Muscle of back (tissue), 13 donors: ENCODE measurements at places on chromosomes 5 and 9.

GRCh38 chr5:45334939-45335338 lies 361.2 kb downstream of the HCN1 start:
- DNase-seq = peak; percentile 5

- no peak for DNase-seq
Measured at GRCh38 chr5:11009576-11009975, 248.5 kb upstream of the DAP start.

DNA sequence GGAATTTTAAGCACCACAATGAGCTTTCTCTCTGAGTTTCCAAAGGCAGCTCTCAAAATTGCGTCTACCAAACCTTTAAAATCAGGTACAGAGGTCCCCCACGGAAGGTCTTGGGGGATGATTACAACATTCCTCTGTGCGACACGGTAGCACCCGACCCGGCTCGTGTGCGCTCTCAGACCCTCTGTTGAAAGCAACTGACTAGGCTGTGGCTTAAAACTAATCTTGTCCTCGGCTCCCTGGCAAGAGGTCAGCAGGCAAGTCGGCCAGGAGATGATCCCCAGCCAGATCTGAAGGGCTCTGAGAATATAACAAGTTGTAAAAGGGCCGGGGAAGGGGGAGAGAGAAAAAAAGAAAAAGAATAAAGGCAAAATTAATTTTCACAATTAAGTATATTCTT lies 92.6 kb upstream of the LMX1B start:
- DNase-seq = no peak

- no peak for DNase-seq
Measured at GRCh38 chr5:10682801-10683525, 78.1 kb downstream of the DAP start.

- no peak for DNase-seq
Measured at GRCh38 chr9:121478816-121479676, 20.6 kb downstream of the GGTA1 start.

GRCh38 chr9:73615557-73615956 lies 463.9 kb downstream of the ANXA1 start:
- DNase-seq = no peak

DNA sequence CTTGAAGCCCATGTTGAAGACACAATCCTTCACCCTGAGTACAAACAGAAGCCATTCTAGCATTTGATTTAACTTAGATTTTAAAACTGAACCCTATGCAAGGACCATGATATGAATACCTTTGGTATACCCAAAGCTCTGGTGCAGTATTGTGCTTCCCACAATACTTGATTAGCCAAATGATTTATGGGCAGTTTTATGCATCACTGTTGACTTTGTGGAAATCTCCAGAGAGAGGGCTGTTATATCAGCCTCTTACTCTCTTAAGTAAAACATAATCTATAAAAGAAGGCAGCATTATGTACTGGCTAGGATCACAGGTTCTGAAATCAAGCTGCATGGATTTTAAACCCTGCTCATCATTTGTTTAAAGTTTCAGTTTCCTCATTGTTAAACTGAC lies 762.8 kb downstream of the EFNA5 start:
- DNase-seq = no peak

DNA sequence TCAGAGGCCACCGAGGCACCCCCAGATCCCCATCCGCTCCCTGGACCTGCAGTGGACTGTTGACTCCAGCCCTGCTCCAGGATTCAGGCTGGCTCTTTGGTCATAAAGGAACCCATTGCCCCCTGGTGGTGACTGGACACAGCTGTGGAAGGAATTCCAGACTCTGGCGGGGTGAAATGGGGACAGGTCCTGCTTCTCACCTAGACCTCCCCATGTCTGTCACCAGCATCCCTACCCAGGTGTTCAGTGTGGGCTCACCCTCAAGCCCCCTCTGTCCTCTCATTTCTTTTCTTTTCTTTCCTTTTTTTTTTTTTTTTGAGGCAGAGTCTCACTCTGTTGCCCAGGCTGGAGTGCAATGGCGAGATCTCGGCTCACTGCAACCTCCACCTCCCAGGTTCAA lies 25.5 kb upstream of the STXBP1 start:
- peak; percentile 73 for DNase-seq

DNA sequence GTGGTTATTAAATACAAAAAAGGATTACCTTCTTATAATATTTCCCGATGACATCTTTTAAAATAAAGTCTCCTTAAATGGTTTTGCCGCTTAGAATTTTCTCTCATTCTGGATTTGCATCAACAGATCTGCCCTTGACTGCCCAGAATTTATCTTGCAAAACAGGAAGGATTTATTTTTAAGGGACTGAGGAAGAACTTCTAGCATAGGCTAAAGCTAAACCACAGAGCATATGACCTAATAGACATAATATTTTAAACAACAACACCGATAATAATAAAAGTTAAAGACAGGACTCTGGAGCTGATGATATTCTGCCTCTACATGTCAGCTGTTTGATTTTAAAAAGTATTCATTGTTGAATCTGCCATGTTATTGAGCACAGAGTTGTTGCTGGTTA lies 145.3 kb upstream of the ADCY2 start:
- no peak for DNase-seq

DNA sequence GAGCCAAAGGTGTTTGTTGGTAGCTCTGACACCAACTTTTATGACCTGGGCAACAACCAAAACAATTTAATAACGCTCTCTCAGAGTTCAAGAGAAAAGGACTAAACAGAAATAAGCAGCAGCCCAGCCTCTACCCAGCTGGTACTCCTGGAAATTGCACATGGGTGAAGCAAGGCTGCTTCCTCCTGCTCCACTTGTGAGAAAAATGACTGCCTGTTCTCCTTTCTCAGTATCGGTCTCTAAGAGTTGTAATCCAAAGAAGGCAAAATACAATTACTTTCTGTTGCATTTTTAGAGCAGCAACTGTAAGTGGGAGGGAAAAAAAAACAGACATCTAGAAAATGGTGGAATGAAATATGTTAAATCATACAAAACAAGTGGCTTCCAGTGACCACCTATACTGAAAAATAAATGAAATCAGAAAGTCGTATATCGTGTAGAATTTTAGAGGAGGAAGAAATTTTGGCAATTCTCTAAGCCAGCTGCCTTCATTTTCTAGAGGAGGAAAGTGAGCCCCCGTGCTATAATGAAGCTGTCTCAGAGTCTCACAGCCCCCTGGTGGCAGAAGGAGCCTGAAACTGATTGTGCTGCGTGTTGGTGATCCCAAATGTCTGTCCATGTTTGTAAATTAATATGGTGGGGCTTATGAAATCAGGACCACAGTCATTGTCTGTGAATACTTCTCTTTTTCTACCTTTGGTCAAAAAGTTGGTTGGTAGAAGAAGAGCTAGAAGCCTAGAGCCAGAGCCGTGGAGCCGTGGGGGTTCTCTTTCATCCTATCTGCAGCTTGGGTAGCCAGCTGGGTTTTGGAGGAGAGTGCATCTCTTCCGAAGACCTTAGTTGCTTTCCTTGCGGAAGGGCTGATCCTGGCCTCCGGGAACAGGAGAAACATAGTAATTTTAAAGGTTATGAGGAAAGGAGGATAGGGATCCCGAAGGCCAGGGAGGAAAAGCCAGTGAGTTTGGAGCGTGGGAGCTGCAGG lies 139.9 kb downstream of the PIP5K1B start:
- DNase-seq = no peak

DNA sequence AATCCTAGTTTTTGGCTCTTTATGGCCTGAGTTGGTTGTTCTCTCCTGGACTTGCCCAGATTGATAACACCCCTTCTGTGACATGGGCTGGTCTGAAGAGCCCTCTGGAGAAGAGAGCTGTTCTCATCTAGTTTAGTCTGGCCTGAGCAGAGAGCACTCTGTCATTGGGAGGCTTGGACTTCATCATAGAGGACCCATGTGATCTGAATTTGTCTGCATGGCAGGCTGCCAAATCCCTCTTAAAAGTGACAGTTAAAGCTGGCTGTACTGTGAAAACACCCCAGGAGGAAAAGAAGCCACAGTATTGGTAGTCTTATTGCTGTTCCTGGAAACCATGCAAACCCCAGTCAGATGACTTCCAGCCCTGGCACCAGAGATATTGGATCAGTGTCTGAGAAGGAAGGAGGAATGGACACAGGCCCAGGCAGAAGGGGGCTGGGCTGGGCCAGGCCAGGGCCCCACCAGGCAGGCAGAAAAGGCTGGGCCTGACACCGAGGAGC lies 3.7 kb upstream of the WDR31 start:
- peak; percentile 37 for DNase-seq

DNA sequence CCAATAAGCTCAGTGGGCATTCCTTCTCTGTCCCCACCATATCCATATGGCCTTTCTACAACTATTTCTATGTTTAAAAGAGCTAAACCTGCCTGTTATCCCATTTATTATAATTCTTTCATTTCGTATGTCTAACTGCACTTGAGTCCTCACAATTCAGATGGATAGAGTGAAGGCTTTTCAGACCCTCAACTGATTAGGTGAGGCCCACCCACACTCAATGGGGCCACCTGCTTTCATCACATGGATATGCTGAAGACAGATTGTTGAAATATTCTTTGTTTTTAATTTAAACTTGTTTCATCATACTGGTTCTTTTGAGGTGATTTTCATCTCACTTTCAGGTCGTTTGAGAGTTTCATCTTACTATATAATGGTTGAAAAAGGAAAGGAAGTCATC lies 5.7 kb upstream of the S1PR3 start:
- DNase-seq = no peak

DNA sequence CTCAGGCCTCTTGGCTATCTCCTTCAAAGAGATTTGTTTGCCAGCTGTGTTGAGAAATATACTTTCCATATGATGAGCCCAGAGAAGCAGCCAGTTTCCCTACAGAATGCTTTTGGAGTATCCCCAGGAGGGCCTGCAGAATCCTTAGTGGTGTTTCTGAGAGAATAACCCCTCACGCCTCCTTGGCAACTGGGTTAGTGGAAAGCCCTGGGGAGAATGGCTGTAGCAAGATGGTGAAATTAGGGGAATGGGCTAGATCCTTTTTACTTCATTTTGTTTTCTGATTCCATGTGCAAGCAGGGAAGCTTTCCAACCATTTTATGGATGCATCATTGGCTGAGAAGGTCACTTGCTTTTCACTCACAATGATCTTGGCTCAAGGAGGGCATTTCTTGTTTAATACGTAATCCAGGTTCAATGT lies 364.6 kb downstream of the DMRT2 start:
- peak; percentile 56 for DNase-seq

DNA sequence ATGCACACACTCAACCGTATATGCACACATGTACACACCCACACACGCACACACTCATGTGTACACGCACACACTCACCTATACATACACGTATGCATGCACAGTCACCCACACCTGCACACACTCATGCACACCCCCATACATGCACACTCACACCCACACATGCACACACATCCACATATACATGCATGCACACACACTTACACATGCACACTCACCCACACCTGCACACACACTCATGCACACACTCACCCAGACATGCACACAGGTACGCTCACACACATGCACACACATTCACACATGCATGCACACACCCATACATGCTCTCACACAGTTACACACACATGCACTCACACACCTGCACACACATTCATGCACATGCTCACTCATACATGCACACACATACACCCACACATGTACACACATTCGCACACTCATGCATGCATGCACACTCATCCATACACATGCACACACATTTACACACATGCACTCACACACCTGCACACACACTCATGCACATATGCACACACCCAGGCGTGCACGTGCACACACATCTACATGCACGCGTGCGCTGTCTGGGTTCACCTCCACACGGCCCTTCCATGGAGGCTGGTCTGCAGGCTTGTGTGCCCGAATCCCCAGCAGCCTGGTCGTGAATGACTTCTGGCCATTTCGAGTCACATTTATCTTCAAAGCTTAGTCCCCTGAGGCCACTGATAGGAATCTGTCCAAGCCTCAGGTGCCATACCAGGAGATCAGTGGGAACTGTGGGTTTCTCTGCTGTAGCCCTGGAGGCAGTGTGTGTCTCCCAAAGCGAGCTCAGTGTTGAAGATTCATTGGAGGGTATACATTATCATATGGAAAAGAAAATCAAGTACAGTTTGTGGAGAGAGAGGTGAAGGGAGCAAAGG lies 103.0 kb downstream of the COL5A1 start:
- no peak for DNase-seq

DNA sequence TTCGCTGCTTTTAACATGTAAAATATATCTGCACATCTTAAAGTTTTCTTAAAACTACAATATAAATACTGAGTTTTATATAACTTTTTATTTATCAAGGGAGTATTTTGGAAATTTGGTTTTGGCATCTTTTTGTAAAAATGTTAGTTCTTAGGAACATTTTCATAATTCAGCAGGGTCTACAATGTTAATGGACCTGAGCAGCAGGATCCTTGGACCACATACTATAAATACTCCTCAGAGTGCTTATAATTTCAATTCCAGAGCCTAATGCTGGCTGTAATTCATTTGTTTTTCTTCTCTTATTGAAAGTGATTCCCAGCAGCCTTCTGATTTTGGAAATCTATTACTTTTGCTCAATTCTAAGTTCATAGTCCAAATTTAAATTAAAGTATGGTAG lies 1216.2 kb downstream of the MAT2B start:
- DNase-seq = peak; percentile 9

- no peak for DNase-seq
Measured at GRCh38 chr5:11383506-11384095, 520.6 kb downstream of the CTNND2 start.

GRCh38 chr5:14445576-14446290 lies 135.9 kb upstream of the OTULINL start:
- DNase-seq = peak; percentile 78

GRCh38 chr9:79257790-79258351 lies 313.9 kb upstream of the TLE4 start:
- DNase-seq = peak; percentile 50

GRCh38 chr5:31720004-31720403 lies 81.1 kb downstream of the PDZD2 start:
- DNase-seq = no peak

- no peak for DNase-seq
Measured at GRCh38 chr5:171978519-171978918, 27.9 kb downstream of the FBXW11 start.

- DNase-seq = no peak
Measured at GRCh38 chr5:141872496-141873356, 5.5 kb downstream of the PCDH1 start.
